ENCODE measurements at places on chromosomes 1 and 21.
A peak's percentile ranks its signal among the peaks of the same experiment; 100 is the strongest.

DNA sequence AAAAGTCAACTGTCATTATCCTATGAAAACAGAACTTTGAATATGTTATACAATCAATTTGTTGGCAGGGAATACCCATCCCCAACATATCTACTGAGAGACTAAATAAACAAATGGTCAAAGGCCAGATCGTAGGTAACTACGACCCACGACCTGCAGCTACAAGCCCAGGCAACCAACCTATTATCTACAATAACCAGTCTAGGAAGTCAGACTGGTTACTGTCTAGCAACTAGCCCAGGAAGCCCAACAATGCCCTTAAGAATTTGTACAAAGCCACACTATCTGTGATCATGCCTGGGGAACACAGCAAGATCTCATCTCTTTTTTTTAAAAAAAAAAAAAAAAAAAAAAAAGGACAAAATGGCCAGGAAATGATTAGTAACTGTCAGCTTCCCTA lies 58.7 kb downstream of the SMYD3 start:
- no peak for DNase-seq
- H3K36me3 ChIP-seq, result peaks cover 4% of the 10 kb centered on the region
- H3K4me3 ChIP-seq, result no peak overlapping the region

DNA sequence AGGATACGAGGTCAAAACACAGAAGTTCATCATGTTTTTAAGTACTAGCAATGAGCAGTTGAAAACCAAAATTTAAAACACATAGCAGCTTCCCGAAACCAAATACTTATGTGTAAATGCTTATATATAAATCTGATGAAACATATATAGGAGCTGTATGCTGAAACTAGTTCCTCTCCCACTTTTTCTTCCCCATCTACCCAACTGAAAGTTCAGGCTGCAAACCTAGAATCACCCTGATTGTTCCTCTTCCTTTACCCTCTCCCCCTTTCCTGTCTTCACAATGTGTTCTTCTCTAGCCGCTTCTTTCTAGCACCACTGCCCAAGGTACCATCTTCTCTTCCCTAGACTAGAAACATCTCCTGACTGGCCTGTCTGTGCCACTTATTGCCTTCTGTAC lies 90.6 kb downstream of the ST3GAL3 start:
- no peak for DNase-seq
- peaks cover 9% of the 10 kb centered on the region for H3K36me3 ChIP-seq
- no peak overlapping the region for H3K4me3 ChIP-seq
- no peak overlapping the region for H3K27ac ChIP-seq
- no peaks in the 10 kb centered on the region for H3K27me3 ChIP-seq

DNA sequence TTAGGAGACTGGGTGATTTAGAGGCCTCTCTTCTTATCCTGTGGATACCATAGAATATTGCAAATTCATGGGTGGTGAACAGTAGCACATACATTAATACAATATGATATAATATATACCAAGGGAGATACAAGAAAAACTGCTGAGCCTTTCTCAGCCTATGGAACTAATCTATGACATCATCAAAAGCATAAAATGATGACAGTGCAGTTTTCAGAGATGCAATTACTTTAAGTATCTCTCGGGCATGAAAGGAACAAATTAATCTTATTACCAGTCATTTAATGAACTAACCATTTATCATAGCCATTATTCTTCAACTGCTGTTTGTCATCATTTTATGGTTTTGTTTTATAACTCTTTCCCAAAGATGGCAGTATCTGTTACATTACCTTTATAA lies 3.5 kb downstream of the CHODL start:
- H3K27me3 ChIP-seq, result peaks cover 28% of the 10 kb centered on the region
- no peak overlapping the region for H3K4me3 ChIP-seq
- no peaks in the 10 kb centered on the region for H3K4me1 ChIP-seq
- no peak for DNase-seq
- H3K27ac ChIP-seq, result no peak overlapping the region

DNA sequence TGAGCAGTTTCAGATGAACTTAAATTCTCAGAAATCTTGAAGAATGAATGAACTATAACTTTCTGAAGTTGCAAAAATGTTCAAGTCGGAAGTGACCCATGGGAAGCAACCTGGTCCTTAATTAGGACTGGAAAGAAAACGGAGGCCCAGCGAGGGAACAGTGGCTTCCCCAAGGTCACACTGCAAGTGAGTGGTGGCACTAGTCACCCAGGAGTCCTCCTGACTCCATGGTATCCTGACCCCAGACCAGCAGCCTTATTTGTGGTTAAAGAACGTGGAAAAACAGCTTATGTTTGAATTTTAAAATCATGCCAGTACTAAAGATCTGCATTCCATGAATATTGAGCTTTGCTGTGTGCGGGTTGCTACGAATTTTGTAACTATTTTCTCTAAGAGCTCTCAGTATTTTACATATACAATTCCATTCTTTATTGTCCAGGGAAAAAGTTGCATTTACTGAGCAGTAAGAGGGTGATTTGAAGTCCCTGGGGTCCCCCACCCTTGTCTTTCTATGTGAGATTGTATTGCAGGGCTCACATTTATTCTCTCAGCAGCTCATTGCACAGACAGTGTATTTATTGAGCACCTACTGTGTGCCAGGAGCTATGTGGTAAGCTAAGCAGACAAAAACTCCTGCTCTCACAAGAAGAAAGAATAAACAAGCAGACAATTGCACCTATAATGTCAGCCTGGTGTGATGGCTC lies 61.6 kb upstream of the ATP5PO start:
- peak overlapping the region; percentile 69 for H3K4me3 ChIP-seq
- DNase-seq, result no peak
- H3K27me3 ChIP-seq, result no peaks in the 10 kb centered on the region
- H3K27ac ChIP-seq, result peak overlapping the region; percentile 97

GRCh38 chr1:11158720-11159321 lies 30.3 kb upstream of the ANGPTL7 start:
- DNase-seq, result no peak
- no peak overlapping the region for H3K27ac ChIP-seq
- H3K36me3 ChIP-seq, result peaks cover 23% of the 10 kb centered on the region

DNA sequence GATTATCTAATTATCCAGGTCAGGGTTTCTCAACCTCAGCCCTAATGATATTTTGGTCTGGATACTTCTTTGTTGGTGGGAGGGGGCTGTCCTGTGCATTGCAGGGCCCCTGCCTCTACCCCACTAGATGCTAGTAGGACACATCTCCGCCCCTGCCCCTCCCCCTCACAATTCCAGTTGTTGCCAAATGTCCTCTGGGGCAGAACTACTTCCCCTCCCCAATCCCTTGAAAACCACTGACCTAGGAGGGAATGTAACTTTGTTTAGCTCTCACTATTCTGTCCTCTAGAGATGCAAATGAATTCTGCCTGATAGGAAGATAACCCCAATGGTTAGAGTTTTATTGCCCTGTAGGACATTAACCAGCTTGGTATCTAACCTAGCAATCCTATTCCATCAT lies 8.1 kb downstream of the CACNA1S start:
- DNase-seq, result no peak
- H3K27ac ChIP-seq, result no peak overlapping the region
- no peak overlapping the region for H3K4me3 ChIP-seq

DNA sequence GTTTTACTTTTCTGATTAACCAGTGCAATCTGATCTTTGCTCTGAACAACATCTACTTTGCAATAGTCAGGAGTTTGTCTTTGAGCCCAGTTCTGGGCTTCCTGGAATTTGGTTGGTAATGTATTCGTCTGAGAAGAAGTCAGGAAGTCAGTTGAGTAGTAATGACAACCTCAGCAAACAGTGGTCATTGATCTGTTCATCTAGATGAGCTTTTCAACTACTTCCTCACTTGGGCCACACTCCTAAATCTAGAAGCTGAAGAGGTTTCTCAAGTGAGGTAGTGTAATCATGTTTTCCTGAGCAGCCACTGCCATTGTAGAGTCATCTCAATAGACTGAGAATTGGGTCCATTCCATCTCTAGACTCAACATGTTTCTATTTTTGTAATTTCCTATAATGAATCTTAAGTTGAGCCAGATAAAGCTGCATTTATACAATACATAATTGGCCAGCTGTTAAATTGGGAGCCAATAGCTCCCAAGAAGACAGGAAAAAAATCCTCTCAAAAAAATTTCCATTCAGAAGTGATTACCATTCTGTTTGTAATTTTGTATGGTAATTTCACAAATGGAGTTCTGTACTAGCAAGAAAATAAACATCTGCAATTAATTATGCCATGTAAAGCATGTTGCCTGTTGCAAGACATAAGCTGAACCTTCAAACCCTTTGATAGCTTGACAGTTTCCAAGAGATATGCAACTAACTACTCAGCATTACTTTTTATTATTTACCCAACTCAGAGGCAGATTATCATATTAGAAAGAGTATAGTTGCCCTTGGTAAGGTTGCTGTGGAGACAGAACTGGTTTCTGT lies 49.6 kb downstream of the WDR64 start:
- no peak for DNase-seq
- H3K27me3 ChIP-seq, result no peaks in the 10 kb centered on the region
- peaks cover 14% of the 10 kb centered on the region for H3K4me1 ChIP-seq
- H3K27ac ChIP-seq, result no peak overlapping the region
- no peak overlapping the region for H3K4me3 ChIP-seq
- H3K36me3 ChIP-seq, result peaks cover 4% of the 10 kb centered on the region

GRCh38 chr1:157196245-157196543 lies 58.0 kb upstream of the ETV3 start:
- H3K4me1 ChIP-seq, result peaks cover 8% of the 10 kb centered on the region
- no peak overlapping the region for H3K4me3 ChIP-seq
- H3K27ac ChIP-seq, result no peak overlapping the region
- H3K36me3 ChIP-seq, result no peaks in the 10 kb centered on the region
- H3K27me3 ChIP-seq, result peaks cover 45% of the 10 kb centered on the region

DNA sequence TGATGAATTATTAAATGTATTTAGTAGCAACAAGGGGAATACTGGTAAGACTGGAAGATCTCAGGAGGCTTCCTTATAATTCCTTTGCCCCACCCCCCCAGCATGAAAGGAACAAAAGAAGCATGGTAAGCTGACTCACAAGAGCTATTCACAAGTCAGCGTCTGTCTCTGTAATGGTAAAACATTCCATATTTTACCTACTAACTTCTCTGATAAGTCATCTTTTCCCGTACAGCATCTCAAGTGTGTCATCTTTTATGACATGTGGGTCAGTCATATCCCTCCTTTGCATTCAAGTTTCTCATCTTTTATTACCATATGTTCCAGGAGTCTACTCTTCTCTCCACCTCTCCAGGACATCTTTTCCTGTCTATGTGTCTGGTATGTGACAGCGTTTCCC lies 241.3 kb downstream of the PLA2G4A start:
- H3K4me3 ChIP-seq, result no peak overlapping the region
- no peak for DNase-seq
- H3K27me3 ChIP-seq, result no peaks in the 10 kb centered on the region
- H3K4me1 ChIP-seq, result no peaks in the 10 kb centered on the region

DNA sequence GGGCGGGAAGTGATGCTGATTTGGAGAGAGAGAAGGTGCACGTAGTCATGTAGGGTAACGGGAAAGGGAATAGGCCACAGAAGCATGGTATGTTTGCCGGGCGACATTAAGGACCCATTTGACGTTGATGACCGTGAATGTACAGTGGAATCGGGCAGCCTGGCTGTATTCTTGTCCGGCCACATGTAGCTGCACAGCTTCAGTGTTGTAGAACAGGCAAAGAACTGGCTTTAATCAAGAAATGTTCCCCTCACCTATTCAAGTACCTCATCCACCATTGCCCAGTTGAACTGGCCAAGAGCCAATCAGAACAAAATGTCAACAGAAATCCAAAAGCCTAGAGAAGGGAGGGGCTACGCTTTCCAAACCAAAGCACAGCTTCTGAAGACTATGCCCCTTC lies 104.8 kb downstream of the DHRS3 start:
- no peaks in the 10 kb centered on the region for H3K27me3 ChIP-seq
- H3K36me3 ChIP-seq, result peaks cover 19% of the 10 kb centered on the region
- DNase-seq, result no peak
- H3K4me3 ChIP-seq, result no peak overlapping the region

DNA sequence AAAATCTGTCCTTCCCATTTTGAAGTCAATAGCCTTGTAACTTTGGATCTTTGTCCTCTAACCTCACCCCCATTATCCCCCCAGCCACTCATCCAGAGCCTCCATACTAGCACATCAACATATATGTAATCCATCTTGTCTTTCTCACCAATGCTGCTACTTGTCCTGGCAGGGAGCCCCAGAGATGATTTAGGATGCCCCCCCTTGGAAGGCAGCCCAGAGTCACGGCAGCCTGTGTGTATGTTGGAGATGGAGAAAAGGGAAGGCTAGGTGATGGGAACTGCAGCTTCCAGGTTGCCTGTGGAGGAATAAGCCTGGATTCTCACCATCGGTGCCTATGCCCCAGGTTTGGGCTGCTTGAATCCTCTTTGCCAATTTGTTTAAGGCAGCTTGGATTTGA lies 51.7 kb upstream of the SCMH1 start:
- no peaks in the 10 kb centered on the region for H3K4me1 ChIP-seq
- no peaks in the 10 kb centered on the region for H3K36me3 ChIP-seq
- no peak overlapping the region for H3K4me3 ChIP-seq
- H3K27me3 ChIP-seq, result peaks cover 27% of the 10 kb centered on the region
- no peak for DNase-seq

DNA sequence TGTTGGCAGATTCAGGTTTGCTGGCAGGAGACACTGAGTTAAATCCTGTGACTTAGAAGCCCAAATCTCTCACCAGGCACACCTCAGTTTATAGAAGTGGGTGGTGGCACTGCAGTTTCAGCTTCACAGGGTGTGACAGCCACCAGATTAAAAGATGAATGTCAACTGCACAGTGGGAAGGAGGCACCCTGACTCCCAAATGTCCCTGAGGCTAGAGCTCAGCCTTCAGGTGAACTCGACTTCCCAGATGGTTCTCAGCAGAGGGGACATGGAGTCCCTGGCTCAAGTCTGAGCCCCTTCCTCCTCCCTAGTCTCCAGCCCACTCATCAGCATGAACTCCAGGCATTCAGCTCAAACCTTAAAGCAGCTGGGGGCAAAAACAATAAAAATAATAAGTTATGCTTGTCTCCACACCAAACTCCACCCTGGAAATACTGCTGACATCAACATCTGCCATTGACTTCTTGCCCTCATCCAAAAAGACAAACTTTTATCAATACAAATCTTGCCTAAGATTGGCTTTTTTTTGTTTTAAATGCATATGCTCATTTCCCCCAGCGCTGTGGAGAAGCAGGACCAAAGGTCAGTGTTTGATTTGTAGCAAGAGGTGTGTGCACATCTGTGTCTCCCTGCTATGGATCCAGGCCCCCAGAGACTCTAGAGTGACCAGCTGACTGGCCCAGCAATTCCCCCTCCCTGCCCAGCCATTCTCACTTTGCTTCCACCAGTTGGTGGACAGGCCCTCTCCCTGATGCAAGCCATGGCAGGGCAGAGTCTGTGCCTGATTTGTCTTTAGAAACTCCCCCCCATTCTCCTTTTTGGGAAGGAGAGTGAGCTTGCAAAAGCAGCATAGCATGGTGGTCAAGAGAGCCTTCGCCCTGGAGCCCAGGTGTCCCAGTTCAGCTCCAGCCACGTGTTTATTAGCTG lies 18.5 kb upstream of the S100A7 start:
- no peak for DNase-seq
- no peak overlapping the region for H3K27ac ChIP-seq
- H3K27me3 ChIP-seq, result peaks cover 43% of the 10 kb centered on the region
- no peak overlapping the region for H3K4me3 ChIP-seq

- no peak overlapping the region for H3K27ac ChIP-seq
- H3K36me3 ChIP-seq, result peaks cover 3% of the 10 kb centered on the region
- peaks cover 8% of the 10 kb centered on the region for H3K4me1 ChIP-seq
- H3K4me3 ChIP-seq, result no peak overlapping the region
- DNase-seq, result no peak
- no peaks in the 10 kb centered on the region for H3K27me3 ChIP-seq
Measured at GRCh38 chr1:230224101-230224960, 157.3 kb downstream of the GALNT2 start.
